ENCODE measurements at places on chromosomes 7 and 10. TPM values are rescaled to one million over a fixed set of nuclear protein-coding genes. Genes with fewer than 3 reads are reported as not detected.

The FAM241B gene
- polyA plus RNA-seq = 19.2 TPM

The MYL7 gene
- not detected for polyA plus RNA-seq

The SLC26A4 gene
- 0.61 TPM for polyA plus RNA-seq

The SFMBT2 gene
- polyA plus RNA-seq = 0.20 TPM

The OR2A12 gene
- not detected for polyA plus RNA-seq

The ATRNL1 gene
- polyA plus RNA-seq = 0.44 TPM

The CALHM3 gene
- polyA plus RNA-seq = not detected

The CDHR3 gene
- 7.5 TPM for polyA plus RNA-seq

The PDE1C gene
- polyA plus RNA-seq = 4.6 TPM

The SVIL gene
- polyA plus RNA-seq = 47.5 TPM

The ANXA8 gene
- 0.41 TPM for polyA plus RNA-seq

The GPR37 gene
- not detected for polyA plus RNA-seq
